ENCODE measurements at places on chromosomes 3 and 15. TPM values are rescaled to one million over a fixed set of nuclear protein-coding genes. Genes with fewer than 3 reads are reported as not detected.

- peaks cover 12% of the 10 kb centered on the region for H3K27me3 ChIP-seq
- H3K4me3 ChIP-seq, result no peak overlapping the region
- no peaks in the 10 kb centered on the region for H3K36me3 ChIP-seq
- DNase-seq, result no peak
- H3K4me1 ChIP-seq, result no peaks in the 10 kb centered on the region
- no peak overlapping the region for H3K27ac ChIP-seq
Observed at GRCh38 chr15:29773816-29774215, 48.5 kb downstream of the TJP1 start.

TIMP4 gene
- not detected for total RNA-seq

CYP11A1 gene
- total RNA-seq, result not detected

GRCh38 chr3:138915503-138916498 lies 31.1 kb downstream of the FOXL2 start:
- DNase-seq, result peak; percentile 79
- H3K4me3 ChIP-seq, result peak overlapping the region; percentile 74
- peak overlapping the region; percentile 76 for H3K27ac ChIP-seq
- H3K4me1 ChIP-seq, result peaks cover 5% of the 10 kb centered on the region

DNA sequence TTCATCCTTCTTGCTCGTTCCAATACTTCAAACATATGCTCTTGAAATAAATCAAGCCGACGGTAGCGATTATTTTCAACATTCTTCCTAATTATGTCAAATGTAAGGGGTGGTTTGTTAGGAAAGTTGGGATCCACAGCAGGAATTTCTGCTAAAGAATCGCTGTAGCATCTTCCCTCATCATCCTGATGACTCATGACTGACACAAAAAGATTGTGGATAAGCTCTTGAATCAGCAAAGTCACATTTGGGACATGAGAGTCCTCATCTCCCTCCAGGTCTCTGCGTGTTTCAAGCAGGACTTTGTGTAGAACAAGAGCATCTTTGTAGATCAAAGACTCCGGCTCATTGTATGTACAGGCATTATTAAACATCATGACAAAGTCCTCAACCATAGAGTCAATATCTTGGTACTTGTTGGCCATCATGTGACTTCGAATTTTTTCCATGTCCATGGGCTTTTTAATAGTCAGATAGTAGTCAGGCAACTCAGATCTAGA lies 73.0 kb downstream of the UQCC5 start:
- peaks cover 3% of the 10 kb centered on the region for H3K4me1 ChIP-seq
- no peak for DNase-seq
- H3K4me3 ChIP-seq, result no peak overlapping the region
- H3K27ac ChIP-seq, result no peak overlapping the region
- peaks cover 64% of the 10 kb centered on the region for H3K36me3 ChIP-seq

GRCh38 chr3:101643861-101644613 lies 32.9 kb downstream of the ZBTB11 start:
- DNase-seq, result peak; percentile 66

DNA sequence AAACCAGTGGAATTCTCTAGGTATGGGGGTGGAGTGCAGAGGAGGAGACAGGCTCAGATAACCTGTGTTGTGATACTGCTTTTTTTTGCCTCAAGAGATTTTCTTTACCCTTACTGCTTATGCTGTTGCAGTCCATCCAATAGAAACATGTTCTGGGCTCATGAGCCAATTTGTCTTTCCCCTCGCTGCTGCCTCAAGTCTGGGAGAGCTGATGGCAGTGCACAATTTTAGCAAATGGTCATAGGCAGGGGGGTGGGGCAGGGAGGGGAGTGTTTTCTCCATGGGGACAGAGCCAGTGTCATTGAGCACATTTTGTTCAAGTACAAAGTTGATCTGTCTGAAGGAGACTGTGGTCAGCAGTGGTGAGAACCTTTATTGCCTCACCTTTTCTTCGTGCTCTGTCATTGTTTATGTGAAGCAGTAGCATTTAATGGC lies 134.9 kb downstream of the MBNL1 start:
- no peak for DNase-seq
- no peaks in the 10 kb centered on the region for H3K27me3 ChIP-seq
- peak overlapping the region; percentile 31 for H3K27ac ChIP-seq
- H3K4me1 ChIP-seq, result peaks cover 63% of the 10 kb centered on the region
- H3K36me3 ChIP-seq, result peaks cover 56% of the 10 kb centered on the region

DNA sequence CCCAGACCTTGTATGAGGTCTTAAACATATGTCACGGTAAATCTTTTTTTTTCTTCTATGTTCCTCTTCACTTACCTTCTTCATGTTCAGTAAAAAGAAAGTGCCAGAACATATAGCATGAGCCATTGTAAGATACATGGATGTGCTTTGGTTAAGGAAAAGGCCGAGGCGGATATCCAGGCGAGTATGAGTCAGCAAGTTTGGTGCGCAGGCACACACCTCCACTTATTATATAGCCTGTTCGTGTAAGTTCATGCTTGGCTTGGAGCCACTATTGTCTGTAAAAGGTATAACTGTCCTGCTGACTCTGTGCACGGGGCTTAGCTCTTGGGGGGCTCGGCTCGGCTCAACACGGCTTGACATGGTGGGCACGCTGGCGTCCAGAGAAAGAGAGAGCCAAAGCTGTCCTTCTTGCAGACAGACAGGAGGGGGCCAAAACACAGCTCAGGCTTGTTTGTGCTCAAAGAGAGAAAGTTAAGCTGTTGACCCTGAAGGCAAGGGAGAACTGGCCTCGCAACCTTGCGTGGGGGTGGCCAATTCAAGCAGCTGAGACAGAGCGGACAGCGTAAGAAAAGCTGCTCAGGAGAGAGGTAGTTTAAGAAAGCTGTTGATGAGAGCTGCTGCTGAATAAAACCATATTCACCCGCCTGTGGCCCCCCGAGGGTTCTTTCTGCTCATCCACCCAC lies 251.2 kb downstream of the SLC9A9 start:
- no peak overlapping the region for H3K27ac ChIP-seq
- no peak for DNase-seq
- no peaks in the 10 kb centered on the region for H3K36me3 ChIP-seq
- H3K27me3 ChIP-seq, result no peaks in the 10 kb centered on the region
- no peaks in the 10 kb centered on the region for H3K4me1 ChIP-seq

OPA1 gene
- total RNA-seq, result 62.7 TPM

DNA sequence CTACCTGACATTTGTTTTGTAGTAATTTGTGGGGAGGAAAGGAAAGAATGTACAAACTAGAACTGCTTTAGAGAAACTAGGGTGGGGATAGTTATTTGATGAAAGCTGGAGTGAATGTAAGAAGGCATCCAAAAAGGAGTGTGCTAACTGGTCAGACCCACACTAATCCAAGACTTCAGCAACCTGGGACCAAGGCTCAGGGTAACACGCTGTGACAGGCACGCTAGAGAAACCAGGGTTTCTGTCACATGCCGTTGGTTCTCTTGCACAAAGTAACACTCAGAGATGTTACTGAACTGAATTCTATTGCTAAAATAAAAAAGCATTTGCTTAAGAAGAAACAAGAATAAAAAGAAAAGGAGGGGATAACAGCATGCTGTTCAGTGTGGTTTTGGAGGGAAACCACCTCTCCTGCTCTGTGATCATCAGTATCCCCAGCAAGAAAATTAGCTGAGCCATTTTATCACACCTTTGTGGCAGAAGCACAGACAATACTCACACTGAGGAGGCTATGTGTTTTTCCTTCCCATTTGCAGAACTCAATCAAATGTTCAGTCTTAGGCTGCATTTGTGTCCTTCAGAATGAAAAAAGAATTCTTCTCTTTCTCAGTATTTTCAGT lies 2.8 kb upstream of the CCDC80 start:
- no peak overlapping the region for H3K4me3 ChIP-seq
- H3K27me3 ChIP-seq, result peaks cover 4% of the 10 kb centered on the region
- peak overlapping the region; percentile 25 for H3K27ac ChIP-seq
- peaks cover 26% of the 10 kb centered on the region for H3K4me1 ChIP-seq
- no peak for DNase-seq

HHATL gene
- total RNA-seq, result not detected

CCDC71 gene
- total RNA-seq, result 22.2 TPM

DNA sequence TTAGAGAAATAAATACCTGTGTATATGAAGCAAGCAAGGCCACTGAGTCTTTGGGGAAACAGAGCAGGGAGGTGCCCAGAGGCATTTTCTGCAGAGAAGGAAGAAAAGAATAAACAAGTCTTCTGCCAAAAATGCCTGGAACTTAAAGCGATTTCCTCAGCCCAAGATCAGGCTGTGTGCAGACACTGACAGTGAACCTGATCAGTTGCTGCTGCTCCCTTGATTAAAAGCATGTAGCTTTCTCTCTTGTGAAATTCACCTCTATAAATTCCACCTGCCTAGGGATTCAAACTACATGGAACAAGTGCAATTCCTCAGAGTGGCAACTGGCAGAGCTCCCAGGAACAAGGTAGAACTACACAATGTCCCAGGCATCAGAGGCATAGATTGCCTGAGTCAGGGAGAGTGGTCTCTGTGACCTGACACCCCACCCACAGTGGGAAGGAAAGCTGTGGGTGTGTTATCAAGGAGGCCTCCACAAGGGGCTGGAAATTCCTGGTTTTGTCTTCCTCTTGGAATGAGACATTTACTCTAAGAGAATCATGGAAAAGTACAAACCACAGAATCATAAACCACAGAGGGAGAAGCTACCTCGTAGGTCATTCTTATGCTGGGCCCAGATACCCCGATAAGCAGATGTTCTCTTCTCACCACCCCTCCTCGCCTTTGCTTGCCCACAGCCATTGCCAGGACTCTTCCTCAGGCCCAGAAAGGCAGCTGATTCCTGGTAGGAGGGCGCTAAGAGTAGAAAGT lies 1.8 kb upstream of the ZBTB38 start:
- H3K27ac ChIP-seq, result no peak overlapping the region
- peaks cover 9% of the 10 kb centered on the region for H3K4me1 ChIP-seq
- H3K36me3 ChIP-seq, result no peaks in the 10 kb centered on the region
- no peak for DNase-seq

KNSTRN gene
- 57.5 TPM for total RNA-seq

- no peaks in the 10 kb centered on the region for H3K4me1 ChIP-seq
- DNase-seq, result no peak
- no peak overlapping the region for H3K4me3 ChIP-seq
- no peaks in the 10 kb centered on the region for H3K36me3 ChIP-seq
Observed at GRCh38 chr3:138975351-138975750, 28.3 kb downstream of the FOXL2NB start.

GRCh38 chr3:42849017-42849416 lies 26.7 kb downstream of the CYP8B1 start:
- H3K4me1 ChIP-seq, result peaks cover 14% of the 10 kb centered on the region
- no peak for DNase-seq

P2RY1 gene
- total RNA-seq, result 0.17 TPM

- H3K4me1 ChIP-seq, result peaks cover 21% of the 10 kb centered on the region
- H3K4me3 ChIP-seq, result no peak overlapping the region
- H3K36me3 ChIP-seq, result no peaks in the 10 kb centered on the region
- peaks cover 7% of the 10 kb centered on the region for H3K27me3 ChIP-seq
- no peak overlapping the region for H3K27ac ChIP-seq
Observed at GRCh38 chr15:91522605-91523332, 330.7 kb upstream of the SLCO3A1 start.

TICRR gene
- 29.8 TPM for total RNA-seq

TERB2 gene
- total RNA-seq, result not detected

ZNF80 gene
- 0.10 TPM for total RNA-seq

TTC23 gene
- total RNA-seq, result 3.1 TPM
